ENCODE measurements at places on chromosomes 1 and 21.

DNA sequence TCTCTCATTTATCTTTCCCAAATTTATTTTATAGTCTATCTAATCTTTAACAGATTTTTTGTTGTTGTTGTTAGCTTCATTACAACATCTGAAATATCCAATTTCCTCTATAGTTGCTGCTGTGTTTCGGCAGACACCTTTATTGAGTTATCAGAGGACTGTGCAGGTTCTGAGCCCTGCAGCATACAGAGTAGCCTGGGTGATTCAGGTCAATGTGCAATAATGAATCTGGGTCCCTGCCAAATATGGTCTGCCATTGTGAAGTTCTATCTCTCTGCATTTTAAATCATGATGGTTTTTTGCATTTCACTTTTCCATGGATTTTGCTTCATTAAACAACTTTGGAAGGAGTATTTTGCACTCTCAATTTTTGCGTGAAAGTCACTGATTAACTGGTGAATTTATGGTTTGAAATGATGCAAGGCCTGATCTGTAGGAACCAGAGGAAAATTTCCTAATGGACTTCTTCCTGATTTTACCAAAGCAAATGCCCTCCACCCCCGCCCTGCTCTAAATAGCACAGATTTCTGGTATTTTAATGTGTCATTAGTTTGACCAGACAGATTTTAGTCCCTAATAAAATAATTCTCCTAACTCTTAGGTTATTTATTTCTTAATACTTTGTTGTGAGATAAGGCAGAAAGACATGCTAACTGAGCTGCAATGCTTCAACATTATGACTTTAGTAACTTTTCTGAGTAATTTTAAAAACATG, 402.3 kb downstream of the PTBP2 start:
- peak; percentile 69 for DNase-seq

- no peak for DNase-seq
Observed at GRCh38 chr1:87202922-87203655, 125.6 kb upstream of the LMO4 start.

DNA sequence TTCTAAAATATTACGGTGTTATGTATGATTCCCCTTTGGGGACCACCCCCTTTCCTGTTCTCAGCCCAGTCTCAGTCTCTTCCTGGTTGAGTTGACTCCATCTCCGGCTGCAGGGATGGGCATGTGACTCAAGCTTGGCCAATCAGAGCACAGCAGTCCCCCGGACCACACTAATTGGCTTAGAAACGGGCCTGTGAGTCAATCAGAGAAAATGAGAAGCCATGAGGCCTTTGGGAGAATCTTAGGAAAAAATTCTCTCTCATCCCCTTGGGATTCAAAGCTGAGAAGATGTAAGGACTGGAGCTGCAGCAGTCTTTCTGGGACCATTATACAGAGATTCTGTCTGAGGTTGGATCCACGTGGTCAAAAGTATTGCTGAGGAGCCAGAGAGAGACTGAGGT, 10.7 kb upstream of the FHAD1 start:
- DNase-seq = no peak

- DNase-seq = no peak
Observed at GRCh38 chr21:34073749-34074282, 438 bp downstream of the MRPS6 start.

- DNase-seq = no peak
Observed at GRCh38 chr1:36664571-36665287, 182.0 kb upstream of the CSF3R start.

DNA sequence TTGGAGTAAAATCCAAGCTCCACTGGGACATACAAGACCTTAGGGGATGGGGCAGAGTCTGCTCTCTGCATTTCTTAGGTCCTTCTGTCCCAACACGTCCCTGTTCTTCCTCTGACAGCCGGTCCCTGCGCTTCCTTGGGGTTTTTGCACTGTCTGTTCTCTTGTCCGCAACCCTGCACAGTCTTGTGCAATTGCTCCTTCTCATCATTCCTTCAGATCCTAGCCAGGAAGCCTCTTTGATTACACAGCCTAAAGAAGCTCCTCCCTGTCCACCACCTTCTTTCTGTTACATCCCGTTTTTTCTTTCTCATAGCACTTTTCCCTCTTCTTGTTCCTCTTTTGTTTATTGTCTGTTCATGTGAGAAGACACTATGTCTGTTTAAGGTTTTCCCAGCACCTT, 19.9 kb downstream of the ACOT11 start:
- no peak for DNase-seq

- DNase-seq = no peak
Observed at GRCh38 chr1:17094664-17095063, 24.6 kb downstream of the PADI2 start.

DNA sequence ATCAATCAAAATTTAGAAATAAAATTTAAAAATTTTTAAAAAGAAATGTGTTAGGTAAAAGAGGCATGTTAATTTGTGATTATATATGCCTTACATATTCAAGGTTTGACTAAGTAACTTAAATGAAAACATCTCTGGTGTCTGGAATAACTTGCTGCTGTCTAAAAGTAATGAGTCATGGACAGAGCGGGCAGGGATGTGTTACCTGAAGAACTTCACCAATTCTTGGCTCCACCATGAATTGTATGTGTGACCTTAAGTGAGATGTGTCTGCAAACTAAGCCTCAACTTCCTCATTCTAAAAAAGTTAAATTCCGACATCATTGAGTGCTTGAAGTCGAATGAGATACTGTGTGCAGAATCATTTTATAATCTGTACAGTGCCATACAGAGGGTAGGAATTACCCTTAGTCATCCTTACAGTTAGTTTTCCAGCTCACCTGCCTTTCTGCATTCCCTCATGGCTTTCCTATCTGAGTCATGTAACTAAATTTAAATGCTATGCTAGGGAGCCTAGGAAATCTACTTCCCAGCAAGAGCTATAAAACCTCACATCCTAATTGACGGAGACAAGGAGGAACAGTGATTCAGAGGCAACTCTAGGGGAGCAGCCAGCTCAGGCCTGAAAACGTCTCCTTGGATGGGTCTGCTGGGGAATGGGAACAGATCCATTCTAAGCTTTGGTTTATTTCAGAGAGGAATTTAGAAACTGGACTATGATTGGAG, 100.7 kb upstream of the TSPAN2 start:
- DNase-seq = peak; percentile 60

DNA sequence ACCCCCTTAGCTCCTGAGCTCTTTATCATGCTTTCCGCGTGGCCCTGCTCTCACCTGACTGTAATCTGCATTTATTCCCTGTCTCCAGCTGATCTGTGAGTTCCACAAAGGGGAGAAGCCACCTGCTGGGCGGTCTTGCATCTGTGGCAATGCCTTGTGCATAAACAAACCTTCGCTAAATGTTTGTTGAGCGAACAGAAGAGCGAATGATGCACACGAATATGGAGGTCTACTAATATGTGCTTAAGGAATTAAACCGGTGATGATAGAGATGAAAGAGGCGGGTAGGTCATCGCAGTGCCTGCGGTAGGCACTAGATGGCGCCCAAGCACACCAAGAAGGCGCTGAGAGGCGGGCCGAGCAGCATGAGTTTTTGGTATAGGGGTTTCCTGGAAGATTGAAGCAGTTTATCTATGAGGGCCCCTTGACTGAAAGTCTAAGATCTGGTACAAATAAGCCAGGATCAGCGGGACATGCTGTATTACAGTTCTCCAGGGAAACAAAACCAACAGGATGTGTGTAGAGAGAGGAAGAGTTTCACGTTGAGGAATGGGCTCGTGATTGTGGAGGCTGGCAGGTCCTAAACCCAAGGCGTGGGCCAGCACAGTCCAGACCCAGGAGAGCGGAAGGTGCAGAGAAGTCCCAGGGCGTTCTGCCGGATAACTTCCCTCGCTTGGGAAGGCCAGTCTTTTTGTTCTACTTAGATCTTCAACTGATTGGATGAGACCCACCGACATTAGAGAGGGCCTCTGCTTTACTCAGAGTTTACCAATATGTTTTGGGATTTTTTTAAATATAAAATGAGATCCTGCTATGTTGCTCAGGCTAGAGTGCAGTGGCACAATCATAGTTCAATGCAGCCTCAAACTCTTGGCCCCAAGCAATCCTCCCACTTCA, 34.7 kb downstream of the TOMM20 start:
- DNase-seq = peak; percentile 77

GRCh38 chr21:19608101-19608621, 1204.6 kb upstream of the TMPRSS15 start:
- DNase-seq = no peak

DNA sequence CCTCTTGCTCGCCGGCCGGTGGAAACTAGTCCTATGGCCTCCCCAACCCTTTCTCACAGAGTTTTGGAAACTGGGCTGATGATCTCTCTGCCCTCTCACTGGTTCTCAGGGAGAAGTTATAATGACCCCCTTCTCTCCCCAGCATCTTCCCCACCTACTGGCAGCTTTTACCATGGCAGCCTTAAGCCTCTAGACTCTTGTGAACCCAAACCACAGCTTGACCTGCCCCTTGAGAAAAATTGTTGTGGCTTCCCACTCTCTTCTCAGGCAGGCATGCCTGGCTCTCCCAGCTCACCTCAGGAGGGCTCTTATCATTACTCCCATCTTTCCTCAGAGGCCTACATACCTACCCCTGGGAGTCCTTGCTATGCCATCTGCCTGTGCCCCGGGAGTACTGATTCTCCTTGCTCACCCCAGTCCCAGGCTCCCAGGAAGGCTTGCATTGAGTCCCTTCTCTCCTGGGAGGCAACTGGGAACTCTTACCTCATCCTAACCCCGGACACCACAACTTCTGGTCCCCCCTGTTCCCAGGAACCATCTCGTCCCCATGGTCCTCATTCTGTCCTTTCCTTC, 1.6 kb downstream of the NSUN4 start:
- DNase-seq = no peak

GRCh38 chr1:41683681-41684500, 199.4 kb upstream of the EDN2 start:
- no peak for DNase-seq

DNA sequence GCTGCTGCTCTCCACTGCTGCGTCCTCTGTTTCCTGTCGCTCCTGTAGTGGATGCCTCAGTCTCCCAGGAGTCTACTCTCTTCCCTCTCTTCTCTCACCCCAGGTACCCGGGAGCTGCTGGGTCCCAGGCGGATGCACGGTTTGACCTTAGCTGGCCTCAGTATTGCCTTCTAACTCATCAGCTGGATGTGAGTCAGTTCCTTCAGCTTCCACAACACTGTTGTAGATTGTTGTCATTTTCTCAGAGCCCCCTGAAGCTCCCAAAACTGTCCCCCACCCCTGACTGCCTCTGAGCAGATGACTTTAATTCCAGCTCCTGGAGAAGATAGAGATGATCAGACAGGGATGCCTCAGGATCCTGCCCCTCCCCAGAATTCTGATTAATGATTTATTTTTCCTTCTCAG, 7.2 kb downstream of the CNIH3 start:
- no peak for DNase-seq

DNA sequence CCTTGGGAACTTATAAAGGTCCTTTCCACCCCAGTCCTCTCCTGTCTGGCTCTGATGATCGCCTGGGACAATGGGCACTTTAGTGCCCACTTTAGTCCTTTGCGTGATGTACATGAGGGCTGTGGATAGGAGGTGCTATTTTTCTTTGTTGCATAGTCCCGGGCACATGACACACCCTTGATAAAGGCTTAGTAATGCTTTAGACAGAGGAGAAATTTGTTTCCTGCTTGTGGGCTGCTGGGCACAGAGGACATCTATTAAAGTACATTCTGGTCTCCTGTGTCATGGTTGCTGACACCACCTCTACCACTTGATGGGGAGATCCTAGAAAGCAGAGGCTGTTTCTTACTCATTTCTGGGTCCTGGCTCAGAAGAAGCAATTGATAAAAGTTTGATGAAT, 5.4 kb upstream of the KNCN start:
- no peak for DNase-seq

GRCh38 chr1:234953655-234954405, 174.8 kb downstream of the TOMM20 start:
- DNase-seq = no peak

DNA sequence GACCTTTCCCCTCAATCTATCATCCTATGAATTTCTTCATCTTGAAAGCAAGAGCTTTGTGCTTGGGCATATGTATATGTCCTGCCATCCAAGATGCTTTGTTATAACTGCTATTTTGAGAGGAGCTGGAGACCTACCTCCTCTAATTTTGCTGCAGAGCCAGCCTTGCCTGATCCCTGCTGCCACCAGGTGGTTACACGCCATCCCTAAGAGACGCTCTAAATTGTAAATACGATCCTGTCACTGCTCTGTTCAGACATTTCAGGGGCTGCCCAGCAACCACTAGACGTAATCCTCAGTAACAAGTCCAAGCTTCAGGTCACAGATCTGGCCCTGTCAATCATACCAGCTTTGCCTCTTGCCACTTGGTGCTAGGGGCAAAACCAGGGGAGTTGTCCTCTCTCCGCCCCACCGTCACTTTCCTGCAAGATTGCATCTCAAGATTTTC, 32.9 kb downstream of the GPA33 start:
- no peak for DNase-seq

DNA sequence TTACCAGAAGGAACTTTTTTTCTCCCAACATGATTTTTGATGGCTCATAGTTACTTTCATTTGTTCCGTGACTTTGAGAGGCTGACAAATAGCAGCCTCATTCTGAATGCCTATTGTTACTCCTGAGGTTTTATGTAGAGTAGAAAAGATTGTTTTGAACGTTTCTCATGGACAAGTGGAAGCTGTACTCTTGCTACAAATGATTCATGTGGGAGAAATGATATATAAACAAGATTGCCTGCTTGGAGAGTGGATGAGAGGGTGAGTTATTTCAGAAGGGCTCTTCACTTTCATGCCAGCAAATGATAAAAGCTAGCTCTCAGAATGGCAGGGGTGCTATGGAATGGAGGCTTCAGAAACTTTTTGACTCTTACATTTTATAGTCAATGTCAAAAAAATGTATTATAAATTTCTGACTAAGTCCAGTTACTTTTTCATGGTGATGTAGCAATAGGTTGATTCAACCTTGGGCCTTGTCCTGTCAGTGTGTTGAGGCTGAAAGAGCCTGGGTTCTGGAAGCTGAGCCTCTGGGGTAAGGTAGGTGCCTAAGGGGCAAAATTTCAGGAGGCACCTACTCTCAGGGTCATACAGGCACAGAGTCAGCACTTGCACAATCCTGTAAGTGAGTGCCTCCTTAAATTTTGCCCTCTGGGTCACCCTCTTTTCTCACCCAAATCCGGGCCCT, 19.4 kb downstream of the JUN start:
- DNase-seq = no peak

GRCh38 chr1:54610601-54611580, 12.4 kb downstream of the FAM151A start:
- no peak for DNase-seq

DNA sequence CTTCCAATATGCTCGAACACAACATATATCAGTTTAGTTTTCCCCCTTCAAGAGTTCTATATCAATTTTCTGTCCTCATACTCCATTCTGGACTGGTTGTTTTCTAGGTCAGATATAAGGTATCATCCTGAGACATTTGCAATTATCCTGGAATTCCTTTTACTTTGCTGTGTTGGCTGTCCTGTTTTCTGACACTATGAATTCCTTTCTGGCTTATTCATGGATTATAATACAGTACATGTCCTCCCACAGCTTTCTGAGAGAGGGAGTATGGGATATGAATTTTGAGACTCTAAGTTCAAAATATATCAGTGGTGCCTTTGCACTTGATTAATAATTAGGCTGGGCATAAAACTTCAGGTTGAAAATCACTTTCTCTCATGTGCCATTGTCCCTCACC, 11.9 kb downstream of the PHTF1 start:
- DNase-seq = no peak
